Stimulated activated CD8-positive, alpha-beta memory T cell treated with anti-CD3 and anti-CD28 coated beads, Interleukin-15, amount 100 ng/mL, for 4 hours (primary cell): ENCODE measurements at places on chromosomes 1 and 21.

- no peak for DNase-seq
Measured at GRCh38 chr1:206521127-206521526, 13.8 kb downstream of the RASSF5 start.

DNA sequence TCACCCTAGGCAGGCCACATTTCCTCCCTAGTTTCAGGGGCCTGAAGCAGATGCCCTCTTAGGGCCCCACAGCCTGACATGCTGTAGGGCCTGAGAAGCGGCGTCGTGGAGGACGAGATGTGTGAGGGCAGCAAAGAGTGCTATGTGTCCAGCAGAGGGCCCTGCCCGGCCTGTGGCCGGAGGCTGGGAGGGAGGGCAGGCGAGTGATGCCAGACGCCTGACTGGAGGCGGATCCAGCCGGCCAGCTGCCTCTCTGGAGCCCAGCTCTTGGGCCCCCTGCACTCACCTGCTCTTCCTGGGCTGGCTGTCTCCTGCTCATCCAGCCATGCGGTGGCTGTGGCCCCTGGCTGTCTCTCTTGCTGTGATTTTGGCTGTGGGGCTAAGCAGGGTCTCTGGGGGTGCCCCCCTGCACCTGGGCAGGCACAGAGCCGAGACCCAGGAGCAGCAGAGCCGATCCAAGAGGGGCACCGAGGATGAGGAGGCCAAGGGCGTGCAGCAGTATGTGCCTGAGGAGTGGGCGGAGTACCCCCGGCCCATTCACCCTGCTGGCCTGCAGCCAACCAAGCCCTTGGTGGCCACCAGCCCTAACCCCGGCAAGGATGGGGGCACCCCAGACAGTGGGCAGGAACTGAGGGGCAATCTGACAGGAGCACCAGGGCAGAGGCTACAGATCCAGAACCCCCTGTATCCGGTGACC, at the start of gene GPR37L1:
GPR37L1 (plus strand) TSS at position 279 of the 697 bp plus-strand sequence; CDS start at position 326, 47 bp downstream.
- no peak for DNase-seq

DNA sequence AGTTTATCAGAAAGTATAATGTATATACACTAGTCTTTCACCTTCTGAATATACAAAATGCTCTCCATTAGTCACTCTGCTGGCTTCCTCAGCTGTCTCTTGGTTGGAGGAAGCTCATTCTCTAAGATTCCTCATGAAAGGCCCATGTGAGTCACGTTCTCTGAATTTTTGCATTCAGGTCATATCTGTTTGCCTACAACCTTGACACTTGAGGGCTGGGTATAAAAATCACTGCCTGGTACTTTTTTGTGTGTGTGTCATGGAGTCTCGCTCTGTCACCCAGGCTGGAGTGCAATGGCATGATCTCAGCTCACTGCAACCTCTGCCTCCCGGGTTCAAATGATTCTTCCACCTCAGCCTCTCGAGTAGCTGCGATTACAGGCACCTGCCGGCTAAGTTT, 2.8 kb upstream of the GALNT2 start:
- no peak for DNase-seq

DNA sequence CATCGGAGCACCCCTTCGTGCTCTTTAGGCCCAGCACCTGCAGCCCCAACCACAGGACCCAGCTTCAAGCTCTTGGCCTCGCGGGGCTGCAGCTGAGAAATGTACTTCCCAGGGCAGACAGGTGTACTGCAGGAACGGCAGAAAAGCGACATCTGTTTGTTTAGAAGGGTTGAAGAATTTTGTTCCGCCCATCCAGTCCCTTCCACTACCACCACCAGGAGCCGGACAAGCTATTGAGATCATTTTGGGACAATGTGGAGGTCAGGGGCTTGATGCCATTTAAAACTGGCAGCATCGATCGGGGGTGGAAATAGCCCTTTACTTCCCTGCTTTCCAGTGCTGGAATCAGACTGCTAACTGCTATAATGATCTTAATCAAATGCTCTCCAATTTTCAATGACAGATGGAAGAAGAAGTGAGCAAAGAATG, 1.7 kb downstream of the SERTAD4 start:
- no peak for DNase-seq

- no peak for DNase-seq
Measured at GRCh38 chr1:53946252-53947171, at the start of gene LRRC42. TSS of gene LRRC42 (plus strand) at chr1:53946350. CDS start at chr1:53952000, 5,650 bp downstream.

DNA sequence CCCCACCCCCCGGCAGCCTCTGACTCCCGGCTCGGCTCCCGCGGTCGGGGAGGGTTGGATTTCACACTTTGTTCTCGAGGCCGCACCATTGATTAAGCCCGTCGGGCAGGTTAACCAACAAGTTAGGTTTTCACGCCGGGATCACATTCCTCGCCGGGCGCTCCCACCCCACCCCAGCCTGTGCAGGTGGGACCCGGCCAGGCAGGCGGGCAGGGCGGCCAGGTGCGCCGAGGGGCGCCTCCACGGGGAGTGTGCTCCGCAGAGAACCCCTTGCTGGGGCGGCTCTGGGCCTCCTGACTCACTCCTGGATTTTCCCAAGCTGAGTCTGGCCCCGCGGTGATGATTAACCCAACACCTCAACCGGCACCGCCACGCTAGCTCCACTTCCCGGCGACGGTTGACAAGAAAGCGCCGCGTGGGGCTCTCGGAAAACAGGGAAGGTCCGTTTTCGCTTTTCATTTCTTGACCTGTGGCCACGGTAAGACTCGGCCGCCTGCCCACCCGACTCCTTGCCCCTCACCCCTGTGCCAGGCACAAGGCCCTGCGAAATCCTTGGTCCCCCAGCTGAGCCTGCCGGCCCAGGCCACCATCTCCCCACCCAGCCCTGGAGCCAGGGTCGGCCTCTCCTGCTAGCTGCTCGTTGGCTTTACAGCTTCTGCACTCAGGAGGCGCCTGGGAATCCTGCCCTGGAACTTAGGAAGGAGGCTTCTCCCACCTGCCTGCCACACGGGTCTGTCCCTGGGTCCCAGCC, 8.8 kb upstream of the TTLL10 start:
- no peak for DNase-seq

DNA sequence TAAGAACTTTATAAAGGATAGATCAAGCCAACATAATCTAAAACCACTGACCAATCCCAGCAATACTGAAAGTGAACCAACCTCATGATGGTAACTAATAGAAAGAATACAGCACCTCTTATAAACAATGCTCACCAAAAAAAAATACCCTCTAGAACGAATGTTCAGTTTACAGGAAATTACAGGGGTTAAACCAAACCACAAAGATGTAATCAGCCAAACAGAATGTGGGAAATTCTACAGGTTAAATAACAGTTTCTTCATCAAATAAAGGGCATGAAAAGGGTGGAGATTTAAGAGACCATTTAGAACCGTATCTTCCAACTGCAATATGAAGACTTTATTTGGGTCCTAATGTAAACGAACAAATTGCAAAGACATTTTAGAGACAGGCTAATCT, 30.4 kb downstream of the ARID4B start:
- no peak for DNase-seq

- DNase-seq = no peak
Measured at GRCh38 chr1:61352845-61353435, 270.6 kb downstream of the NFIA start.

- no peak for DNase-seq
Measured at GRCh38 chr1:3369446-3370076, 84.9 kb upstream of the ARHGEF16 start.

DNA sequence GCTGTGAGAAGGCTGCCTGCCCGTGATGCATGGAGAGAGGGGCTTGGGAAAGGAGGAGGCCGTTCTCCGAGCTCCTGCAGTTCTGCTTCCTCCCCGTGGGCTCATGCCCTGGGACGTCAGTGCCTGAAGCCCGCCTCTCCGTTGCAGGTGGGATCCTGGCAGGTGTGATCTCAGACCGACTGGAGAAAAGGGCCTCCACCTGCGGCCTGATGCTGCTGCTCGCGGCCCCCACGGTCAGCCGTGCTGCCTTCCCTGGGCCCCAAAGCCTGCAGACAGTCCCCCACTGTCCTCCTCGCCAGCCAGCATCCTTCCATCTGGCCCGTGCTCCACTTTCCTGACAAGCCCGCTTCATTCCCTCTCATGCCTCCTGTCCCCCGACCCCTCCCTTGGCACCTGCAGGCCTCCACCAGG, 50.9 kb downstream of the SLC37A1 start:
- no peak for DNase-seq

DNA sequence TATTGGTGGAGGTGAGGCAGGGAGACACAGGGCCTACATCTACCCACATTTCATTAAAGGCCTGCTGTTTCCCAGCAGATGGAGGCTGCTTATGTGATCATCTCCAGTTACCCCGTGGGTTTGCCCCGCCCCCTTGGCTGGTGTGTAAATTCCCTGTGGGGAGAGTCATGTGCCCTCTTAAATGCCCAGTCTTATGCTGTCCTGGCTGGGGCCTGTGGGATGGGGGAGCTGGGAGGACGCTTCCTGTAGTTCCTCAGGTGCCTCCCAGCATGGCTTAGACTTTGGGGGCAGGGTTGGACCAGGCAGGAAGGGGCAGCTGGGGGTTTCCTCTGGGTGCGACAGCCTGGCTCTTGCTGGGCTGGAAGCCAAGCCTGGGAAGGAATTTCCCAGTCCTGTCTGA, 15.5 kb upstream of the CITED4 start:
- DNase-seq = no peak

- DNase-seq = no peak
Measured at GRCh38 chr1:233336554-233337456, 9.3 kb downstream of the MAP3K21 start.

GRCh38 chr1:185500001-185500626, 183.1 kb upstream of the IVNS1ABP start:
- no peak for DNase-seq

GRCh38 chr1:26221094-26221493, 12.9 kb upstream of the CEP85 start:
- DNase-seq = no peak

DNA sequence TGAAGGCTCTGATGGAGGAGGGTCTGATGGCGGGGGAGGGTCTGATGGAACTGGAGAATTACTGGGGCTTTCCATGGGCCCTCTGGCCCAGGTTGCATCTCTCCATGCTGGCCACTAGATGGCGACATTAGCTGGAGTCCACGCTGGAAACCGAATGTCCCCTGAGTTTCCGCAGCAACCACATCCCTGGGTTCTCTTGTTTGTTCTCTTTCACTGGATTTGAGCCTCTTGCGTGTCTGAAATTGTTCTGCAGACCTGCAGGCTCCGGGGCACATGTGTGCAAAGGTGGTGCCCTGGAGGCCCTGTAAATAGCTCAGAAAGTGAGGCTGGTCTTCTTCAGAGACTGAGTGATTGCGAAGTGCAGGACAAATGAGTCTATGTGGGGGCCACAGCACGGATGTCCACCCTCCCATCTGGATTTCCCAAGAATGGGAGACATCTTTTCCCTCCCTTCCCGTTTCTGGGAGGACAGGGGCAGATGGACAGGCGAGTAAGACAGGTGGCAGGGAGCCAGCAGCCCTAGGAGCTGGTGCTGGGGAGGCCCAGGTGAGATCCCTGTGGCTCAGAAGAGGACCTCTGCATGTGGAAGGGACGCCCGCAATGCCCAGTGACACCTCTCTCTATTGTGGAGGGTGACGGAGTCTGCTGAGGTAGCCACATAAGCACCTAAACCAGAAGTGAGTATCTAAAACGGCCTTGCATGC, 73.2 kb upstream of the ABCG1 start:
- peak; percentile 15 for DNase-seq

GRCh38 chr21:18812308-18812707, 408.7 kb upstream of the TMPRSS15 start:
- DNase-seq = no peak

GRCh38 chr21:19900149-19900548, 1098.1 kb upstream of the NCAM2 start:
- DNase-seq = no peak

DNA sequence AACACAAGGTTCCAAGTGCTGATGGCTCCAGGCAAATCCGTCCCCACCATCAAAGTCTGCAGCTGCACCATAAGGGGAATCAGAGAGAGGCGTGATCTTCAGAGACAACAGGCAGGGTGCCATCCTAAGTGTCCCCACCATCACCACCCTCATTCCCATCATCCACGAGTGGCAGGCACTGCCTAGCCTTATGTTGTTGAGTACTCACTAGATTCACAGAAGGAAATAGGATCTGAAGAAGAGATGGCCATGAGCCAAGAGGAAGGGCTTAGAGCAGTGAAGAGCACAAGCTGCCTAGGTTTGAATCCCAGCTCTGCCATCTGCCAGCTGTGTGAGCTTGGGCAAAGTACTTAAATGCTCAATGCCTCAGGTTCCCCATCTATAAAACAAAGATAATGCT, 207.3 kb upstream of the CSF3R start:
- DNase-seq = no peak

- DNase-seq = no peak
Measured at GRCh38 chr1:85453640-85454194, 11.2 kb downstream of the DDAH1 start.

- DNase-seq = no peak
Measured at GRCh38 chr1:62333441-62333840, 14.2 kb upstream of the KANK4 start.

DNA sequence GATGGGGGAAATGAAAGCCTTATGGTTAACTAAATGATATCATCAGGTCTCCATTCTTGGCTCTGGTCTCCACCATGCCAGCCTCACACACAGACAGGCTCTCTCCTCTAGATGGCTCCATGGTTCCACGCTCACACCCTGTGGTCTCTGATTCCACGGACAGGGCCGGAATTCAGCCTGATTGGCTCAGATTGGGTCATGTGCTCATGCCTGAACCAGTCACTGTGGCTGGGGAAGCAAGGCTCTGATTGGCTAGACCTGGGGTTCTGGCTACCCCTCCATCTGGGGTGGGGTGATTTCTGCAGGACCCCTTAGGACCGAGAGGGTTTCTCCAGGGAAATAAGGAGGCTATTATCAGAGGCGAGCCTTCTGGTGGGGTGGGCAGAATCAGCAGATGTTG, 277.0 kb downstream of the PTPRU start:
- DNase-seq = no peak

- DNase-seq = no peak
Measured at GRCh38 chr1:64038965-64039364, 164.5 kb upstream of the UBE2U start.

- peak; percentile 41 for DNase-seq
Measured at GRCh38 chr1:198620951-198621824, 17.7 kb upstream of the PTPRC start.

- DNase-seq = peak; percentile 53
Measured at GRCh38 chr1:63593303-63593885, at the start of gene PGM1. TSS of gene PGM1 (plus strand) at chr1:63593411. CDS start at chr1:63593489, 78 bp downstream.

- no peak for DNase-seq
Measured at GRCh38 chr1:95098196-95098595, 19.0 kb upstream of the TLCD4 start.

DNA sequence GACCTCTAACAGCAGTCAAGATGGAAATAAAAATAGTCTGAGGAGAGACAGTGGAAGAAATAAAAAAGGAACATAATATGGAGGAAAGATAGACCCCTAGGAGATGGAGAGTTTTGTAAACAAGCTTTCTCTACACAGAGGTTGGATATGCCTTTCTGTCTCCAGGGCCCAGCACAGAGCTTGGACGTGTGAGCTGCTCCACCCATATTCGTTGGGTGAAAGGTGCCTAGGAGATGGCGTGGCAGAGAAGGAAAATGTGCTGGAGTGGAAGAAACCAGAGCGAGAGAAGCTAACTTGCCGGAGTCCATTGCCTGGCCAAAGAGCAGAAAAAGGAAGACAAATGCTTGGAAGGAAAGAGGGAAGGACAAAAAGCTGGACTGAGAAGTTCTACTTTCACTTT, 78.3 kb upstream of the LMO4 start:
- no peak for DNase-seq

GRCh38 chr21:26982767-26983166, 15.9 kb upstream of the ADAMTS5 start:
- no peak for DNase-seq
